GM23248 (cell line): ENCODE measurements at places on chromosomes 11 and 22.

DNA sequence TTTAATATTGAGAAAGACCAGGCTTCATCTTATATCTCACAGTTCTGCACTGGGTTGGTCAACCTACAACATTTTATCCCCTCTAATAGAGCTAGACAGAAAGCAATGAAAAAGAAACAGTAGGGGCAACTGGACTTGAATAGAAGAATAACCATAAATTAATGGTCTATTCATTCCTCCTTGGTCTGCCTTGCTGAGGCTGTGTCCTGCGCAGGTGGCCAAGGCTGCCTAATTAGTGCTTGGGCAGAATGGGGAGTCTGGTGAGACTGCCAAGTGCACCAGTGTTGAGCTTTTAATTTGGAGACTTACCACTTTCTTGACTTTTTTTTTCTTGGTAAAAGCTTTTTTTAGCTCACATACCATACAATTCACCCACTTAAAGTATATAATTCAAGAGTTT lies 35.0 kb upstream of the SPON1 start:
- no peaks in the 10 kb centered on the region for H3K36me3 ChIP-seq
- no peak overlapping the region for H3K4me3 ChIP-seq
- no peak for DNase-seq
- H3K27ac ChIP-seq: no peak overlapping the region
- H3K27me3 ChIP-seq: 0 out of 2 replicates have a peak, but pooled peaks cover 6% of the 10 kb centered on the region

GRCh38 chr11:116696381-116696941 lies 76.3 kb downstream of the BUD13 start:
- no peak overlapping the region for H3K27ac ChIP-seq
- H3K4me3 ChIP-seq: no peak overlapping the region
- no peaks in the 10 kb centered on the region for H3K4me1 ChIP-seq
- H3K36me3 ChIP-seq: no peaks in the 10 kb centered on the region

DNA sequence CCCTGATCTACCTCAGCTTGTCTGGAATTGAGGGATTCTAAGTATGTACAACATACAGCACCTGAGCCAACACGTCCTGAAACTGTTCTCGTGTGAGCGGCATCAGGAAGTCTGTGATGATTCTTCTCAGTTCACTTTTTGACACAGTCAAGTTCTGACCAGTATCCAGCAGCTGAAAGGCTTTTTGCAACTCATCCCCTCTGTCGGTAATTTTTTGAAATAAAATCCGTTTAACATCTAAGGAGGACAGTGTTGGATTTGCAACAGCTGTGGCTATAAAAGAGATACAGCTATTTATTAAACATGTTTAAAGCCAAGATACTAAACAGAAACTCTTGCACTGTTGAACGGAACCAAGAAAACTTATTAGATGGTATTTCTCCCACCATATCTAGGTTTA lies 39.3 kb downstream of the EFCAB6 start:
- DNase-seq: no peak
- no peak overlapping the region for H3K4me3 ChIP-seq
- no peak overlapping the region for H3K27ac ChIP-seq

- peak overlapping the region; percentile 37 for H3K27ac ChIP-seq
- H3K36me3 ChIP-seq: no peaks in the 10 kb centered on the region
- peak; percentile 81 for DNase-seq
- H3K4me1 ChIP-seq: peaks cover 60% of the 10 kb centered on the region
Observed at GRCh38 chr11:74321487-74322188, 10.2 kb upstream of the P4HA3 start.

GRCh38 chr11:57903441-57904123 lies 120.1 kb upstream of the OR9Q1 start:
- no peaks in the 10 kb centered on the region for H3K27me3 ChIP-seq
- H3K4me3 ChIP-seq: no peak overlapping the region
- peak; percentile 40 for DNase-seq
- H3K4me1 ChIP-seq: no peaks in the 10 kb centered on the region
- no peaks in the 10 kb centered on the region for H3K36me3 ChIP-seq

DNA sequence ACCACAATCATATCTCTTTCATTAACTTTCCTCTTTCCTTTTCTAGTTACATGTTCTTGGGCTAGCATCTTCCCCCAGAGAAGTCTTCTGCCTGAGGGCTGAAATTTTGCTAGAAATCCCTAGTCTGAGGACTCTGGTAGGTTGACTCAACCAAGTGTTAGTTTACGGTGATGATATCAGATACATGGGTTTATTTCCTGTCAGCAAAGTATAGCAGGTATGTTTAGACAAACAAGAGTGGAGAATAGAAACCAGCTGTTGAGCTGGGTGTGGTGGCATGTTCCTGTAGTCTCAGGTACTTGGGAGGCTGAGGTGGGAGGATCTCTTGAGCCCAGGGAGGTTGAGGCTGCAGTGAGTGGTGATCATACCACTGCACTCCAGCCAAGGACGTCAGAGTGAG lies 11.2 kb downstream of the FOLR1 start:
- H3K36me3 ChIP-seq: no peaks in the 10 kb centered on the region
- H3K27me3 ChIP-seq: no peaks in the 10 kb centered on the region
- no peak overlapping the region for H3K4me3 ChIP-seq
- H3K27ac ChIP-seq: no peak overlapping the region
- DNase-seq: no peak
- H3K4me1 ChIP-seq: no peaks in the 10 kb centered on the region

DNA sequence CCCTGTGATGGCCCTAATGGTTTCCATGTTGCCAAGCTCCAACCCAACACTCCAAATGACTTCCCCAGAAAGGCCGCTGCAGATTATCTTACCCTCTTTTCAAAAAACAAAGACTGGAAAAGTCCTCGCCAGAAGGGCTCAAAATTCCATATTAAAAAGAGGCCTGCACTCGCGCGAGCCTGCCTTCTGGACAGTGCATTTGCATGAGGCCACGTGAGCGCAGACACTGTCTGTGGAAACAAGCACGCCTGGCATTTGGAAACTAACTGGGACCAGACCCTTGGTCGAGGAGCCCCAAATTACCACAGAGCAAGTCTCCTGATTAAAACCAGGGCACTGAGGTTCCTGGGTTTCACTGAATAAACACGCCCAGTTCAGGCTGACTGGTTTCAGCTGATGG lies 42.9 kb downstream of the ABTB2 start:
- peak; percentile 13 for DNase-seq
- H3K4me3 ChIP-seq: no peak overlapping the region
- H3K27ac ChIP-seq: no peak overlapping the region
- no peaks in the 10 kb centered on the region for H3K27me3 ChIP-seq
- H3K36me3 ChIP-seq: no peaks in the 10 kb centered on the region

DNA sequence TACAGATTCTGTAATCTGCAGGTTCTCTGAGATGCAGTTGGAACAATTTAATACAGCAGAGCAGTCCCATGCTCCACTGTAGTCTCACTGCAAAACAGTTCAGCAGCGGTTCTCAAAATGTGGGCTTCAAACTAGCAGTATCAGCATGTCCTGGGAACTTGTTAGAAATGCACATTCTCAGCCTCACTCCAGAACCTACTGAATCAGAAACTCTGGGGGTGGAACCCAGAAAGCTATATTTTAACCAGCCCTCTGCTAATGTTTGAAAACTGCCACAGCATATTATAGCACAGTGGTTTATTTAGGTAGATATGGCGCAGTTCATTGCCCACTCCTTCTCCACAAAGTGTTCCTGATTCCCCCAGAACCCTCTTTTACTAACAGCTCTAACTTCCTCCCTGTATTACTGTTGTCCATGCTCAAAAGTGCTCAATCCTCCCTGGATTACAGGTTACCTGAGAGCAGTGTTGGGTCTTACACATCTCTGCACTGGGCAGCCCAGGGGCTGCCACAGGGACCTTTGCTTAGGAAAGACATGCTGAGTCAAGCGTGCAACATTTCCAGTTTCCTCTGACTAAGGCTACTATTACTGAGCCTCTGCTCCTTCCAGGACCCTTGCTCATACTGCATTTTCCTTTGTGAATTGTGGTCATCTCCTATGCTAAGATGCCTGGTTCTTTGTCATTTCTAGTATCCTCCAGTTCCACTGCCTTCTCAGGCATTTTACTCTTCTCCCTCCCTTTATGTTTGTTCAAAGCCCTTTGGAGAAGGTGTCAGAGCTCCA lies 7.7 kb upstream of the DGAT2 start:
- no peaks in the 10 kb centered on the region for H3K36me3 ChIP-seq
- peaks cover 25% of the 10 kb centered on the region for H3K4me1 ChIP-seq
- no peak overlapping the region for H3K4me3 ChIP-seq
- no peaks in the 10 kb centered on the region for H3K27me3 ChIP-seq
- H3K27ac ChIP-seq: peak overlapping the region; percentile 58

DNA sequence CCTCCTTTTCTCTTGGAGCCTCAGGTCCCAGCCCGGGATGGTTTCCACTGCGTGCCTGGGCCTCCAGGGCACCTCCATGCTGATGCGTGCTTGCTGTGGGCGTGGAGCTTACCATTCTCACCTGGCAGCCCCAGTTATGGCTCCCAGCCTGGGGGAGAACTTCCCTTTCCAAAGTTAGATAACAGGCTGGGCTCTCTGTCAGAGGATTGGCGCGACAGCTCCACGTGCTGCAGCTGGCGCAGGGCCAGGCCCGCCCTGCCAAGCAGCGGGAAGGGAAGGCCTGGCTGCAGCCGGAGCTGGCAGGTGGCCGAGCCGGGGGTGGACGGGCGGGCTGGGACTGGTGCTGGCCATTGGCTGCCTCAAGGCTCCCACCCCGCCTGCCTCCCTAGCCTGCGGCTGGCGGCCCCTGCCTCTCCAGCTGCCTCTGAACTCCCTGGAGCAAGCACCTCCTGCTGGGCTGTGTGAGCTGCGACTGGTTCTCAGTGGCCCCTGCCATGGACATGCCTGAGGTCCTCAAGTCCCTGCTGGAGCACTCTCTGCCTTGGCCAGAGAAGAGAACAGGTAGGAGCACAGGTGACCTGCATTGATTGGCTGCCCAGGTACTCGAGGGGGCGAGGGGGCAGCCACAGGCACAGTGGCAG lies 14.6 kb upstream of the TEF start:
- peak; percentile 93 for DNase-seq
- H3K36me3 ChIP-seq: no peaks in the 10 kb centered on the region
- peaks cover 10% of the 10 kb centered on the region for H3K4me1 ChIP-seq
- H3K4me3 ChIP-seq: peak overlapping the region; percentile 41
- H3K27ac ChIP-seq: no peak overlapping the region
- H3K27me3 ChIP-seq: no peaks in the 10 kb centered on the region

GRCh38 chr11:125768336-125769046 lies 10.1 kb downstream of the PATE2 start:
- peaks cover 16% of the 10 kb centered on the region for H3K4me1 ChIP-seq
- H3K27ac ChIP-seq: no peak overlapping the region
- H3K4me3 ChIP-seq: no peak overlapping the region
- H3K27me3 ChIP-seq: peaks cover 32% of the 10 kb centered on the region

- H3K4me1 ChIP-seq: peaks cover 8% of the 10 kb centered on the region
- no peak overlapping the region for H3K4me3 ChIP-seq
- peak; percentile 72 for DNase-seq
- no peak overlapping the region for H3K27ac ChIP-seq
Observed at GRCh38 chr11:33362051-33362910, 105.1 kb downstream of the HIPK3 start.

DNA sequence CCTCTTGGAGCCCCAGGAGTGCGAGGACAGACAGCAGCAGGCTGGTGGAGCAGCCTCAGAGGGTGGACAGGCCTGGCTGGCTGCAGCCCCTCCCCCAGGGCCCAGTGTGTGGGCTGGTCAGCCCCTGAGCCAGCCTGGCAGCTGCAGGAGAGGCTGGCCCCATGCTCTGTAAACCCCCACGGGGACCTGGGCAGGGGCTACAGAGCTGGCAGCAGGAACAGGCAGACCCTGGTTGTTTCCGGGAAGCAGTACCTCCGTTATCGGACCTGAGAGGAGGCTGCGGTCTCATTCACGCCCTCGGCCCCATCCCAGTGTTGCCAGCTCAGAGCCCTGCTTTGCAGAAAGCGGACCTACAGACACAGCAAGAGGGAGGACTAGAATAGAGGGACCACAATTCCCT lies 38.5 kb upstream of the COMT start:
- H3K36me3 ChIP-seq: no peaks in the 10 kb centered on the region
- H3K4me3 ChIP-seq: no peak overlapping the region
- no peak for DNase-seq
- no peak overlapping the region for H3K27ac ChIP-seq

- DNase-seq: peak; percentile 94
- H3K36me3 ChIP-seq: no peaks in the 10 kb centered on the region
- H3K27me3 ChIP-seq: no peaks in the 10 kb centered on the region
- peak overlapping the region; percentile 52 for H3K27ac ChIP-seq
- no peak overlapping the region for H3K4me3 ChIP-seq
- H3K4me1 ChIP-seq: peaks cover 22% of the 10 kb centered on the region
Observed at GRCh38 chr11:11027288-11027687, 169.4 kb upstream of the ZBED5 start.

DNA sequence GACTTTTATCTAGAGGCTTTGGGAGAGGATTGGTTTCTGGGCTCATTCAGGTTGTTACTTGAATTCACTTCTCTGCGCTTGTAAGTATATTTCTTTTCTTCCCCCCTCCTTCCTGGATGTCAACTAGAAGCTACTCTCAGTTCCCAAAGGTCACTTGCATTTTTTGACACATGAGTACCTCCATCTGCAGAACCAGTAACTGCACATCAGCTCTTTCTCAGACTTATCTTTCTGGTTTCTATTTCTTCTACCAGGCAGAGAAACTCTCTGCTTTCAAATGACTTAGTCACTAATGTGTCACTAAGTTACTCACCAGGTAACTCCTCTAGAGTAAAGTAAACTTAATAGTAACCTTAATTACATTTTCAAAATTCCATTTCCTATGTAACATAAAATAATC lies 773.0 kb upstream of the LUZP2 start:
- DNase-seq: peak; percentile 24
- H3K36me3 ChIP-seq: no peaks in the 10 kb centered on the region
- H3K27me3 ChIP-seq: no peaks in the 10 kb centered on the region
- no peak overlapping the region for H3K4me3 ChIP-seq
- H3K27ac ChIP-seq: no peak overlapping the region

DNA sequence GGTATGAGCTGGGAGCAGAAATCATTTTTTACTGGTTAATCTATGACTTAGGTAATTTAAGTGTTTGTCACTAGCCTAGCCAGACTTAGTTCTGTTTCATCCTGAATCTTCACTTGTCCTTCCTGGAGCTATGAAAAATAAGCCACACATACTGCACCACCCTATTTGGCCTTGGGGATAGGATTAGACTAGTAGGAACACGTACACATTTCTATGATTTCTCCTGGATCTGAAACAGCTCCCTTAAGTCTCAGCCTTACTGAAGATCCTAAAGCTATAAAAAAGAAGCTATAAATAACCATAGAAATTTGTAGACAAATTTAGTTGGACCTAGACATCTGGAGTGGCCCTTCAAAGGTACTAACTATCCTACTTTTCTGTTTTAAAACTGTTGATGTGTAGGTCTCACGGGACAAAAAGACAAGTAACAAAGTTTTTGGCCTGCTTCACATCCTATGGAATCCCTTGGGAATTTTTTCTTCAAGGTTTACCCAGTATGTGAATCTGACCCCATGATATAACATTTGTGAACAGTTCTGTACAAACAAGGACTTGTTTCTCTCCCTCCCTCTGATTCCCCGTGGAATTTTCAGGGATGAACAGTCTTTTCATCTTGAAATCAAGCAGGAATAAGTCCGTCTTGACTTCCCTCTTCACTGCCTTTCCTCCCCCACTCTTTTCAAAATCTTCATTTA lies 275.0 kb downstream of the FAM76B start:
- peaks cover 64% of the 10 kb centered on the region for H3K4me1 ChIP-seq
- no peak overlapping the region for H3K27ac ChIP-seq
- DNase-seq: no peak
- H3K4me3 ChIP-seq: no peak overlapping the region
- H3K36me3 ChIP-seq: no peaks in the 10 kb centered on the region

- H3K4me3 ChIP-seq: no peak overlapping the region
- H3K27ac ChIP-seq: no peak overlapping the region
- no peaks in the 10 kb centered on the region for H3K27me3 ChIP-seq
- DNase-seq: no peak
- H3K4me1 ChIP-seq: peaks cover 15% of the 10 kb centered on the region
Observed at GRCh38 chr11:19422276-19422675, 181.5 kb upstream of the E2F8 start.

- DNase-seq: no peak
- H3K27me3 ChIP-seq: no peaks in the 10 kb centered on the region
- peaks cover 14% of the 10 kb centered on the region for H3K4me1 ChIP-seq
- no peak overlapping the region for H3K4me3 ChIP-seq
Observed at GRCh38 chr11:67286621-67287333, 2.3 kb upstream of the ANKRD13D start.
